ENCODE measurements at places on chromosomes 6 and 20. TPM values are rescaled to one million over a fixed set of nuclear protein-coding genes. Genes with fewer than 3 reads are reported as not detected.

Gene MACROD2
- total RNA-seq, result 3.3 TPM

Gene ZNF184
- 16.6 TPM for total RNA-seq

Gene BPIFA1
- not detected for total RNA-seq

Gene PXDC1
- total RNA-seq, result 53.5 TPM

Gene FAM50B
- total RNA-seq, result 16.7 TPM

Gene BEND6
- total RNA-seq, result 0.59 TPM

Gene C6orf132
- total RNA-seq, result not detected

Gene PGC
- total RNA-seq, result not detected

Gene SLC35B3
- 23.6 TPM for total RNA-seq

All from SK-MEL-5 (cell line).